ENCODE measurements at places on chromosomes 6 and 20.

DNA sequence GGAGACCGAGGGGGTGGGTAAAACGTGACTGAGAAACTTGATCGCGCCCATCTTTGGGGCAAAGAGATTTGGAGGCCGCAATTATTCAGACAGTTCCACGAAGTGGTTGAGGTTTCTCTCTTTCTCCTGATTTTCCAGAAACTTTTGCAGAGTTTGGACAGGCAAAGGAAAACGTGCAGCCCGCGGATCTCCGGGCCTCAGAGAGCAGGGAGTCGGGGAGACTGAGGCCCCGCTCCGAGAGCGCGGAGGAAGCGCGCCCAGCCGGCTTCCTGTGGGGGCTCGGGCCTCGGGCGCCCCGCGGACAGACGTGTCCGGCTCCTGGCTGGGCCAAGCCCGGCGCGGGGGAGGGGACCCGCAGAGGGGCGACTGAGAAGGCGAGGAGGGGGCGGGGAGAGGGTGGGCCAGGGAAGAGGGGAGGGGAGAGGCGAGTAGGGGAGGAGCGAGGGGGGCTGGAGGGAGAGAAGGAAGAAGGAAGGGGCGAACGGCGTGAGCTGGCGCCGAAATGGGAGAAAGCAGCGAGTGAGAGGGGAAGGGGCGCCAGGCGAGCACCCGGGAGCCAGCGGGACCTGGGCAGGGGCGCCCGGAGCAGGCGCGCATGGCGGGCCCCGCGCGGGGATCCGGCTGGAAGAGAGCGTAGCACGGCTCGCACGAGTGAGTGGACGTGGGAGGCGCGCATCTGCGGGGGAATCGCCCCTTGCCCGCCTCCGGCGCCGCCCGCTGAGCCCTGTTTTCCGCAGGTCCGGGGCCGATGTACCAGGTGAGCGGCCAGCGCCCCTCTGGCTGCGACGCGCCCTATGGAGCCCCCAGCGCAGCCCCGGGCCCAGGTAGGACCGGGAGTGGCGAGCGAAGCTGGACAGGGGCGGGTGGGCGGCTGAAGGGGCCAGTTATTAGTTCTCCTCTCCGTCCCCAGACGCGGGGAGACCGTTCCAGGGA lies at the start of gene MDFI:
TSS of gene MDFI (plus strand) at position 467 of the 933 bp plus-strand sequence. CDS start at position 749, 282 bp downstream.
- DNase-seq: no peak

DNA sequence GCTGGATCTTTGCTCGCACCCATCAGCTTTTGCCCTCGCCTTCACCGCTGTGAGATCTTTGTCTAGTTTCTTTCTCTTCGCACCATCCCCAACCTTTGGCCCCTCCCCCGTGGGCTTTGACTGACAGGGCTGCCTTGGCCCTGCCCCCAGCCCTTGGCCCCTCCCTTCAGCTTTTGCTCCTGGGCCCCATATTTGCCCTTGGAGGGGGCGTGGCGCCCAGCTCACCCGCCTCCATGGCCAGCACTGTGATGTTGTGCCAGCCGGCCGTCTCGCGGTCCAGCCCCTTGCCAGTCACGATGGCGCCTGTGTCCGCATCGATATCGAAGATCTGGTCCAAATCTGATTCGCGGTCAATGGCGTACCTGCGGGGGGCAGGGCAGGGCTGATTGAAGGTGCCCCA lies 81.1 kb downstream of the CD40 start:
- DNase-seq: no peak

DNA sequence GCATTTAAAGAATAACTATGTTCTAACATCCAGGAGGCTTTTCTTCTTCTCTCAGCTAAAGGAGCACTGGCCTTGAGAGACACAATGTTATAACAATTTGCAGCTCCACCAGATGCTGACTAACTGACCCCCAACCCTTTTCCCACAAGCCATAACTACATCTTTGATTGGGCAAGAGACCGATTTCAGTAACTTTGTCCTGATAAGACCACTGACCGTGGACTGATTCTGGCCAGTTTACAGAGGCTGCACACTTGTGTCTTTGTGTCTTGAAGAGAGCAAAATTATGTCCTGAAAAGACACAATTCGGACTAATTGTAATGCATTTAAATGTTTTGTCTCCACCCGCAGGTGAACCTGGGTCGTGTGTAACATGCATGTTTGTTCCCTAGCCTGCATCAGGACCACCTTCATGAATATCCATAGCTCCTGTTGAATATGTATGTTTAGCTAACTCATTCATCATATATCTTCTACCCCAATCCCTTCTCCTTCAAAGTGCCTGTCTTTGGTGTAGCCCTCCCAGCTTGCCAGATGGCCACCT lies 22.3 kb downstream of the ABRACL start:
- no peak for DNase-seq

GRCh38 chr6:25346064-25346463 lies 66.9 kb downstream of the CARMIL1 start:
- no peak for DNase-seq

DNA sequence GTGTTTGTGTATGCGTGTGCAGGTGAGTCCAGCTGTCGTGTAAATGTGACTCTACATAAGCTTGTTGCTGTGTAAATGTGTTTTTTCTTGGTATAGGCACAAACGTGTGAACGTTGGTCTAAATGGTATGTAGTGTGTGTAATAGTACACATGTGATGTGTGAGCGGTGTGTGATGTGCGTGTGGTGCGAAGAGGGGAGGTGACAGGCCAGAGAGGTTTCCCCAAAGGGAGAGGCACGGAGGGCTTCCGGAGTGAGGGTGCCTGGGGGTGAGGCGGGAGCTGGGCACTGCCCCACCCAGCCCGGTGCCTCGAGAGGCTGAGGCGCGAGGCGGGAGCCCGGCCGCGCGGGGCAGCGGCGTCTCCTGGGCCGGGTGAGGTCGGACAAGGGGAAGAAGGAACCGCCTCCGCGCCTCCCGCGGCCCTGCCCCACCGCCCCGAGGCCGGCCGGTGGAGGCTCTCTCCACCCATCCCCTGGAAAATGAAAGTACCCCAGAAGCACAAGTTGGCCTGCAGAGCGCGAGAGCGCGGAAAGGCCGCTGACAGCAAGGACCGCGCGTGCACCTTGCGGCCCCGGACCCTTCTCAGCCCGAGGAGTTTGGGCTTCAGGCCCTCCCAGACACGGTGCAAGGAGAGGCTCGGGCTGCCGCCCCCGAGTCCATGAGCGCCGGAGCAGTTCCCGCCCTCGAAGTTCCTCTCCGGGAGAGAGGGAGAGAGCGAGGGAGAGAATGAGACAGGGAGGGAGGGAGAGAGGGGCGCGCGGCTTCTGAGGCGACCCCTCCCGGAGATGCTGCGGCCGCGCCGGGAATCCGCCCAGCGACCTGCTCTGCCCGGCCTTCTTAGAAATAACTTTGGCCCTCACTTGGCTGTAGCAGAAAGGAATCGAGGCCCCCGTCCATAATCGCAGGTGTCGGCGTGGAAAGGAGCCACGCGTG lies 43.2 kb upstream of the OSTM1 start:
- DNase-seq: peak; percentile 78

DNA sequence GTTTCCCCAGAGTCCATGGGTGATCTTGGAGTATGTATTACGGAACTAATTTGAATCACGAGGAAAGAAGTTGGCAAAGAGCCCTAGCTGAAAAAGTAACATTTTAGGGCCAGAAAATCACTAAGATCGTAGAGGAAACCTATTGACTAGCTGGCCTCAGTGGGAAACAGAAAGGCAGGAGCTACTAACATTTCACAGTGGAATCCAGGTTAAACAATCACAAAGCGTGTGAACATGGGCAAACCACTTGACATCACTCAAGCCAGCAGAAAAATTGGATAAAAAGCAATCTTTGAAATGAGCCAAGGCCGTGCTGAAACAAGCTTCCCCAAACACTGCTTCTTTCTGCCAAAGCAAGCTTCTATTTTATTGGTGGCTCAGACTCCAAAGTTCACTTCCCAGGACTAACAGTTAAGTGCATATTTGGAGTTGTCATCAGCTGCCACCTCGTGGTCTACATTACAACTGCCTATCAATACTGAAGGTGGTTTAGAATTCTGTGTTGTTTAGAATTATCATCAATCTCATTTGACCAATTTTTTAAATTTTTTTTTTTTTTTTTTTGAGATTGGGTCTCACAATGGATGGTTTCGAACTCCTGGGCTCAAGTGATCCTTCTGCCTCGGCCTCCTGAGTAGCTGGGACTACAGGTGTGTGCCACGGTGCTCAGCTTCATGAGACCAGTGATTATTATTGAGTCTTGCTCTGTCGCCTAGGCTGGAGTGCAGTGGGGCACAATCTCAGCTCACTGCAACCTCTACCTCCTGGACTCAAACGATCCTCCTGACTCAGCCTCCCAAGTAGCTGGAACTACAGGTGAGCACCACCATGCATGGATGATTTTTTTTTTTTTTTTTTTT lies 10.6 kb downstream of the RPS10 start:
- peak; percentile 58 for DNase-seq

GRCh38 chr6:128339635-128340450 lies 180.6 kb downstream of the PTPRK start:
- DNase-seq: no peak

DNA sequence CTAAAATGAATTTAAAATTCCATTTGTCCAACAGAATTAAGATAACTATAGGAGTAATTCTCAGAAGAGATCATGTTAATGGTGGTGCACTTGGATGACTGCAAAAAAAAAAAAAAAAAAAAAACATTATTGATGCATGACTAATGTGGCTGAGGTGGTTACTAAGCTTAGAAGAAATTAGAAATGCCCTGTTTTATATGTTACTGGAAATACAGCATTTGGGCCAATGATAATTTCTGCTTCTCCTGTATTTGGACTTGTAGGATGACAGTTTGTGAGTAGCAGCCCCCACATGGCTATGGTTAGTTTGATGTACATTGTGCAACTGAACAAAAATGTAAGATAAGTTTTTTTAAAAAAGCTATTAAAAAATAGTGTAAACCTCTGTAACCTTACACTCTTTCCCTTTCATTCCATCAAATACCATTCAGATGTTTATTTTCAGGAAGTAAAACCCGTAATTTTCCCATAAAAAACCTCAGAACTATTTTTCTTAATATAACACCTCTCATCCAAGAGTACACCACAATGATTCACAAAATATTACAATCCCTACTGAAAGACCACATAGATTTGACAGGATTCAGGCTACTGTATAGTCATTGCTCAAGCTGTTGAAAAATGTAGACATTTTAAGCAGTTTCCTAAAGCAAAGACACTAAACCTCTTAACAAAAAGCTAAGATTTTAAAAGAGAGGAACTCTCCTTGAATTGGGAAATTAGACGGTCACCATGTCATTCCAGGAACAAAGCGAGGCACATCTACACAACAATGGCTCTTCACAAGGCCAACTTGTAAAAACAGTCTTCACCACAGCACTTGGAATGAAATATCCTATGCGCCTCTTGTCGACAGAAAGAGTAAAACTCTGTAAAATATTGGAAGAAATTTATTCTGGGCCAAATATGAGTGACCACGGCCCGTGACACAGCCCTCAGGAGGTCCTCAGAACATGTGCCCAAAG lies 83.0 kb downstream of the WDR27 start:
- DNase-seq: no peak

All from GM13976 (cell line).